ENCODE measurements at places on chromosomes 3 and 15.

DNA sequence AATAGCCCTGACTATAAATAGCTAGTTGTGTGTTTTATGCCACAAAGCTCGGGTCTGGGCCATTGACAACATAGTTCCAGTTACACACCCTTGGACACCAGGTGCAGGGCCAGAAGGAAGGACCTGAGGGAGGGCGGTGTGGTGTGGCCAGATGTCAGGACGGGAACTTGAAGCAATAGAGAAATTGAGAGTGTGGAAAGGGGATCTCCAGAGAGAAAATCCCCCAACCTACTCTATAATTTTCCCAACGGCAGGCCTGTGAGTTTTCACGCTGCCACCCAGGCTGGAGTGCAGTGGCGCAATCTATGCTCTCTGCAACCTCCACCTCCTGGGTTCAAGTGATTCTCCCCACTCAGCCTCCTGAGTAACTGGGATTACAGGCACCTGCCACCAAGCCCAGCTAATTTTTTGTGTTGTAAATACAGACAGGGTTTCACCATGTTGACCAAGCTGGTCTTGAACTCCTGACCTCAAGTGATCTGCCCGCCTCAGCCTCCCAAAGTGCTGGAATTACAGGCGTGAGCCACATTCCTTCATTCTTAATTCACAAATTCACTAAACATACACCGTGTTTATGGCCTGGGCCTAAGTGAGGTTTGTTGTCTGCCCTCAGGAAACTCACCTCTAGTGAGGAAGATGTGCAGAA, 70.8 kb upstream of the KLF13 start:
- DNase-seq: no peak

DNA sequence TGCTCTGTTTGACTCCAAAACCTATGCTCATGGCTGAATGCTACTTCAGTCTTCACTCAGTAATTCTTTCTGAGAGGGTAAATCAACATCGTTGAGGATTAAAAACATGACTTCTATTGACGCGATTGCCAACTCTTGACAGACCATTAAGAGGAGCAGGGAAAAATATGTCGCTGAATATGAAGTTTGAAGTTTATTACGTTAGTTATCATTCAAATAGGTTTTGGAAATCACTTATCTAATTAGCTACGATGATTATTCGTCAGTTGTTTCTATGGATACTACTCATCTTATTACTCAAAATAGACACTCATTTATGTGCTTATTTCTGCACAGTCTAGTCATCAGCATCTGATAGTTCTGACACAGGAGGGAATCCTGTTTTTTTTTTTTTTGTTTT, 279.2 kb upstream of the TBL1XR1 start:
- no peak for DNase-seq

- DNase-seq: no peak
Measured at GRCh38 chr15:96176831-96177230, 153.7 kb upstream of the NR2F2 start.

- no peak for DNase-seq
Measured at GRCh38 chr3:14583548-14584091, 43.5 kb upstream of the GRIP2 start.

- no peak for DNase-seq
Measured at GRCh38 chr3:94811836-94812235, 749.0 kb downstream of the NSUN3 start.

Data from NCI-H146 (cell line).